ENCODE measurements at places on chromosomes 6 and 20.

DNA sequence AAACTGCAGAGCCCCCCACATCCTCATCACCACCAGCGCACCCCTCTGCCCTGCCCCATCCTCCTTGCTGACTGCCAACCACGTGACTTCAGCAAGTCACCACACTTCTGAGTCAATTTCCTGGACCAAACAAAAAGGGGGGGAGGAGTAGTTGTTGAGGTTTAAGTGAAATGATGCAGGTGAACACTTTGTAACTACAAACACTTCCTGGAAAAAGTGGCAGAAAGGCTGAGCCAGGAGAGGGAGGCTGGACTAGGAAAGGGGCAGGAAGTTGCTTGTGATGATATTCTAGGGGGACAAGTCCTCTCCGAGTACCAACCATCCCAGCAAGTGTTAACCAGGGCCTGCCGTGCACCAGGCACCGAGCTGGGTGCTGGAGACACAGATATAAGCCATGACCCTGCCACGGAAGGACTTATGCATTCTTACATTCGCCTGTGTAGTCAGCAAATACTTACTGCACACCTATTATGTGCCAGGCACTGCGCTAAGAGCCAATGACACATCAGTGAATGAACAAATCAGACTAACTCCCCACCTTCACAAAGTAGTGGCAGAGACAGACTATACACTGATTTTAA lies 67.3 kb downstream of the PREX1 start:
- no peak for DNase-seq

GRCh38 chr6:5724911-5725310 lies 281.8 kb downstream of the NRN1 start:
- DNase-seq = no peak

GRCh38 chr6:41947581-41948220 lies 6.1 kb upstream of the CCND3 start:
- no peak for DNase-seq

GRCh38 chr6:42961020-42961470 lies 491 bp downstream of the GNMT start:
- DNase-seq = no peak

GRCh38 chr6:33160728-33161344 lies 31.4 kb downstream of the COL11A2 start:
- DNase-seq = no peak

DNA sequence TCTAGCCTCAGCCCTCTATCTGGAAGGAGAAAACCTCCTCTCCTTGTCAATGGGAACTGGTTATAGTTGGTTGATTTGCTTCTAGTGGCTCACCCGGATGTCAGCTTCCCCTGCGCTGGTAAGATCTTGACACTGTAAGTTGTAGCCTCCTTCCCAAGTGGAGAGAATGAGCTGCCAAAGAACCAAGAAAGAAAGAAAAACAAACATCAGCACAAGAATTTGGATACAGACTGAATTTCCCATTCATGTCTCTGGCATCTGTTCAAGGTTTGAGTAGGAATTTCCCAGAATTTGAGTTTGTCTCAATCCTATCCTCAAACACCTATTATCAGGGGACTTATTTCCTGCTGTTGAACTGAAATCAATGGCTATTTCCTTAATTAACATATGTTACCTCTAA lies 44.1 kb downstream of the ELOVL2 start:
- DNase-seq = no peak

GRCh38 chr6:49634092-49634835 lies 2.4 kb downstream of the RHAG start:
- DNase-seq = no peak

DNA sequence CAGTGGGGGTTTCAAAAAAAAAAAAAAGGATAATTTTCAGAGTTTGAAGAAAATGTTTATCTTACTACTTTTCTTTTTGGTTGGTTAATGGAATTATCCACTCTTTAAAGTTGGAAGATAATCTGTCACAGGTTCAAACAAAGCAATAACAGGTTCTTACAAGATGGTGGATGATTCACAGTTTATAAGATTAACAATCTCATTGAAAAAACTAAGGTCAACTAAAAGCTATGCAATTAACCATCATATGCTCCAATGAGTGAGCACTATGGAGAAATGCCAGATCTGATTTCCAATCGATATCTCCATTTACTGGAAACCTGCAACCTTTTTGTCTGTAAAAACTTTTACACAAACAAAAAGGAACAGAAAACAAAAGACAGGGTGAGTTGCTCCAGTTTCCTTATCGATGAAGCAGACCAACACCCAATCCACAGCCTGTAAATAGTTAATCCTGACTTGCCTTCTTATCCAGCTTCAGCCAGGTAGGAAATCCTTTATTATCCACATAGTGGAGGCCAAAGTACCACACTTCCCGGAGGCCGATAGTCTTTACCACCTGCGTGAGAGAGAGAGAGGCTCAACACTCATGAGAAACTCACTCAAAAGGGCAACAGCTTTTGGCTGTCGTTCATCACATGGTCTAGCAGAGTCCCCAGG lies 32.4 kb downstream of the EZR start:
- DNase-seq = no peak

DNA sequence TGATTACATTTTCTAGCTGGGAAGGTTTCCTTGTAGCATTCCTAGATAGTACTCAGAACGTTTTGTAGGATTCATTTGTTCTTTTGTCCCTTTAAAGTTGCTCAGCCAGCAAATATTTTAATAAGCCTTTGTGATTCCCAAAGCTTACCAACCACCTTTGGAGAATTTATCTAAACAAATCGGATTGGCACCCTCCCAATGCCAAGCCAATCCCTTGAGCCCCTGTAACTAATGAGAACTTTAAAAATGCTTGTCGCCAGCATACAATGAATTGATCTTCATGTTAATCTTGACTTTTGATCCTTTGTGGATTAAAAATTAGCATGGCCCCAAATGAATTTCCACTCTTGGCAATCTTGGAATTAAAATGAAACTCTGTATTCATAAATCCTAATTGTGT lies 559.5 kb downstream of the UTRN start:
- DNase-seq = no peak

GRCh38 chr6:99016355-99016754 lies 68.6 kb upstream of the FBXL4 start:
- no peak for DNase-seq

- no peak for DNase-seq
These were observed 376.6 kb downstream of the GRIK2 start for GRCh38 chr6:101770116-101770515.

DNA sequence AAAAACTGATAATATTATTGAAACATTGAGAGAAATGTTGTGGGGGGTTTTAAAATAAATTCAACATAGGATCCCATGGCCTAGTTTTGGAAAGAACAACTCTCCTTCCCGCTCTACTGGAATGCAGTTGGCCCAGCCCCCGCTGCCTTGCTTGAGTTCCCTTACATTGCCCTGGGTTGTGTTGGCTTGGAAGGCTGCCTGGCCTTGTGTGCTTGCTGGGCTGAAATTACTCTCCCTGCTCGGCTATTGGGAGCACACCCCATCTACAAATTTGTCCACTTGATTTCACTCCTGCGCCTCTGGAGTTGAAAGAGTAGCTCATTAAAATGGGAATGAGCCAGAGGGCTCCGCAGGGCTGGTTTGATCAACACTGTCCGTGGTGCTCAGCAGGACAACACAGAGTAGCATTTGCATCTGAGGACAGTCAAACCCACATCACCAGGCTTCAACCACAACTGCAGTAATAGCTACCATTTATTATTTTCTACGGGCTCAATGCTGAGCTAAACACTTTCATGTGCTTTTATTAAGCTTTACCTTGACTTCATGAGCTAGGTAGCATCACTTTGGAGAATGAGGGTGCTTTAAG lies 35.2 kb downstream of the DOK5 start:
- DNase-seq = no peak

- no peak for DNase-seq
These were observed 1.8 kb downstream of the ZBTB12 start for GRCh38 chr6:31899882-31900722.

GRCh38 chr20:6868861-6869260 lies 101.4 kb downstream of the BMP2 start:
- no peak for DNase-seq

DNA sequence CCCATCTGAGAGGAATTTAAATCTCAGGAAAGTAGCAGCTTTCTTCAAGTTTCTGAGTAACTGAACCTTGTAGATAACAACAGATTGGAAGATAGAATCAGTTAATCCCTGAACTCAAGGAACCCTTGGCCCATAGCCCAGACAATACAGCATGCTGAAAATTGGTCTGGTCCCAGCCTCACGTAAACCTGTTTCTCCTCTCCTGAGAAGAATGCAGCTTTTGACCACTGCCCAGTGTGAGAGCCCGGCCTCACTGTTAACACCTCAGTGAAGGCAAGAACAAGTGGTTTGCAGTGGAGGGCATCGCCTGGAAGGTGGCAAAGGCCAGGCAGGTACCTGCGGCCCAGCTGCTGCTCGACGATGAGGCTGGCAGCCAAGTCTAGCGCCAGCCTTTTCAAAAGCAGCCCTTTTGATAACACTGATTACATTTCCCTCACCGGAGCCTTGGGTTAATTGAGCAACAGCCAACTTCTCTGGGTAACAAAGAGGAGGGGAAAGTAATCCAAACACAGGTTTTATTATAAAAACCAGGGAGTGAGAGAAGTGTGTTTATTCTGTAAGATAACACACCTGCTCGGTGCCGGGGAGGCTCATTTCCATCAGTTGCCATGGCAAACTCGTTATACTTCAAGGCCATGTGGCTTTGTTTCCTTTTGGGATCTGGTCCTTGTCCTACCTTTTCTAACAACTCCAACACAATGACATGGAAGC lies 54.0 kb downstream of the TRAF3IP2 start:
- DNase-seq = peak; percentile 68

DNA sequence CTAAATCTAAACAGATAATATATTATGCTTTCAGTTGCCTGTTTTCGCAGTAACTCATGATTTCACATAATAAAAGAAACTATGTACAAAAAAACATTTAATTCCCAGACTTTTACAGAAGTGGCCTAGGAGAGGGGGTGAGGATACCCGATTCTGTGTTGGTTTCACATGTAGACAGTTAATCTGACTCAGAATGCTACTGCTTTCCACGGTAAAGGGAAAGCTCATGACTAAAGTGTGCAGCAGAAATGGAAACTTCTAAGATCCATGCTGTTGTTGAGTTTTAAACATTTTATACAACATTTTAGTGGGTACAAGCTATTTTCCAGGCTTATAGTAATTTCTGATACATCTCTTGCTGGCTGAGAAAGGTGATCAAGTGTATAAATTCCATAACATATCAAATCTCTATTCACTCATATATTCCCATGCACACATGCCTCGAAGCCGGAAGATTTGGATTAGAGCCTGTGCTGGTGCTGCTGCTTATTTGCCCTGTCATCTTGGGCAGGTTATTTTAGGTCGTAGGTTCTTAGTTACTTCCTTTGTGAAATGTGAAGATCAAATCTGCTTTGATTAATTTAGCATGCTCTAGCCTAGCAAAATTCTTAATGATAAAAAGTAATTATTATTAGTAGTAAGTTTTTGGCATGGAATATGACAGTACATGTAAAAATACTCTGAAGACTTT lies 896.7 kb upstream of the MAP3K7 start:
- no peak for DNase-seq

DNA sequence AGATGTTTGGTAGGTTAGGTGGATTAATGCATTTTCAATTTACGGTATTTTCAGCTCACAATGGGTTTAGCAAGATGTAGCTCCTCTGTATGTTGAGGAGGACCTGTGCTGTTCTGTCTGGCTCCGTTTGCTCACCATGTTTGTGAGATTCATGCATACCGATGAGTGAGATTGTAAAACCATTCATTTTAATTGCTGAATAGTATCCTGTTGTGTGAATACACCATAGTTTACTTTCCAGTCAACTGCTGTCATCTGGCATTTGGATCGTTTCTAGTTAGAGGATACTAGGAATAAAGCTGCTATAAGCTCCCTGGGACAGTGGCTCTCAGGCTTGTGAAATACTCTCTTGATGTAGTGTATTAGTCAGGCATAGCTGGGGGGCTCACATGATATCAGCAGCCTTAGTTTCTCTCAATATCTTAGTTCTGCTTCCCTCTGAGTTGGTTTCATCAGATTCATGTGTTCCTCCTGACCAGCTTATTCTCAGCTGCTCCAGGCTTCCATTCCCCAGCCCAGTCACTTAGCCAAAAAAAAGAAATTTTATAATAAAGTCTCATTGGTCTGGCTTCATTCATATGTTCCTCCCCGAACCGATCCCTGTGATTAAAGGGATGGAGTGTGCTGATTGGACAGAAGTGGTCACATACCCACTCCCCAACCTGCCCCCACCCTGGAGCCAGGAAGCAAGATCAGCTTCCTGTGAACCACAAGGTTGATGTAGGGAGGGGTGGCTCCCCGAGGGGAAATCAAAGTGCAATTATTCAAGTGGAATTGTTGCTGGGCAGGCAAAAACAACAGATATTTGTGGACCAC lies 10.9 kb upstream of the B4GALT5 start:
- DNase-seq = no peak

- DNase-seq = no peak
These were observed 8.1 kb downstream of the NOL4L start for GRCh38 chr20:32577023-32577422.

DNA sequence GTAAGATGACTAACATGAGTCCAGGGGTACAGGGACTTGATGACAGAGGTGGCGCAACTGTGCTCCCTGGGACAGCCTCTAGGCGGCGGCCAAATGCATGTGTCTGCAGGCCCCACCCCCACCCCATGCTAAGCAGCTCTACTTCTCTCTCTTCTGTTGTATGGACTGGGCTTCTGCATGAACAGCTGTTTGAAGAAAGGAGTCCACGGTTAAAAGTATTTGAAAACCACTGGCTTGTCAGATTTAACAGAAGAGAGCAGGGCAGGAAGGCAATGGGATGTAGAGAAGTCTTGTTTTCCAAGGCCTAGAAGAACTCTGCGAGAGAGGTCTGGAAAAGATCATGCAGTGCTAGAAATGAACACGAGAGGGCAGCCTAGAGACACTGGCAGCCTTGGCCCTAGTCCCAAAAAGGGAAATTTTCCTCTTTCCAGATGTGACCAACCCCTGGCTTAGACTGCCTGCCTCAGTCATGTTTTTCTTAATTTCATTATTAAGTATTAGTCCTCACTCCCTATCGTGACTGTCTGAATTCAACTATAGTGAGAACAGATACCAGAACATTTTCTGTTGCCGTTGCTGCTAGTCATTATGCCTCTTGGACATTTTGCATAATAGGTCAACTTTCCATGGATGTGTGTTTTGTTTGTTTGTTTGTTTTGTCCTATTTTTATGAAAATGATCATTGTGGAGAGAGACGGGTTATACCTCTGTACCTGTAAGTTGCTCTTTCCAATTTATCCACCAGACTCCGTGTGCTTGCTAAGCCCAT lies 265.0 kb downstream of the ADGRG6 start:
- DNase-seq = no peak

GRCh38 chr20:15610787-15611186 lies 962.5 kb downstream of the KIF16B start:
- DNase-seq = no peak

- DNase-seq = no peak
These were observed 61.2 kb upstream of the ISM1 start for GRCh38 chr20:13159889-13160288.

GRCh38 chr6:138522611-138523010 lies 23.3 kb upstream of the NHSL1 start:
- no peak for DNase-seq

DNA sequence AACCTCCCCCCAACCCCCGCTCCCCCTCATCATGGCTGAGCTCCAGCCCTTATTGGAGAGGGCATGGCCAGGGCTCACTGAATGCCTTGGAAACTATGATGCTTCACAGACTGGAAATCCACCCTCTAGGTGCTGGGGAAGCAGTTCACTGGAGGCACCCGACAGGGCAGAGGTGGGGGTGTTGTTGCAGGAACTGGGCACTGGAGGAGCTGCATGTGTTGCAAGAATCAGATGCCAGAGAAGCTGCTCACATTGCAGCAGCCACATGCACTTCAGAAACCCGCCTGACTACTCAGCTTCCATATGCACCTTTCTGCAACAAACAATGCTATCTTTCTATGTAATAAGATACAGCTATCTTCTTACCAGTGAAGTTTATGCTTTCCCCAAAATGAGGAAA lies 7.9 kb upstream of the TBPL1 start:
- DNase-seq = no peak
